ENCODE measurements at places on chromosomes 13 and 19.

- no peak for DNase-seq
Observed at GRCh38 chr13:37448153-37448552, 150.4 kb downstream of the POSTN start.

GRCh38 chr13:73261739-73262216 is 203.0 kb downstream of the KLF5 start:
- DNase-seq: no peak

DNA sequence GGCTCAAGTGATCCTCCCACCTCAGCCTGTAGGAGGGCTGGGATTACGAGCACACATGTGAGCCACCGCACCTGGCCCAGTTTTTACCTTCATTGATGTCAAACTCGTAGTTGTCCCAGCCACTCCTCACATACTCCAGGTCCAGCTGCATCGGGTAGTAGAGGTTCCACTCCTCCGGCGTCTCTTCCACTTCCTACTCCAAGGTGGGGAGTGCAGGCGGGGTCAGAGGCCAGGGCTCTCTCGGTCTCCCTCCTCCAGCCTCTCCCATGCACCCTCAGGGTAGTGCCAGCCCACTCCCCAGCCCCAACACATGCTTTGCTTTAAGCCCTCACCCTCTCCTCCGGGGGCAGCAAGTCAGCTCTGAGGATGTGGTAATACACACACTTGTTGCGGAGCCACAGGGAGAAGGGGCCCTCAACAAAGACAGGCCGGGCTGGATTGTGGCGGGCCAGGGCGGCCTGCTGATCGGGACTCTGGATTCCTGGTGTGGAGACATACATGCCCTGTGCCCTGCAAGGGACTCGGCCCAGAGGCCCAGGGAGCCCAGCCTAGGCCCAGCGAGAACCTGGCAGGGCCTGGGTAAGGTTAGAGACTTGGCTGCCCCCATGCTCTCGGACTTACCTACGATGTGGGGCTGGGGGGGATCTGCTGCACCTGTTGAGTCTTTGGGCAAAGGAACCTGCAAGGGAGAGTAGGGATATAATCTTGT is 1.9 kb upstream of the ZNF653 start:
- DNase-seq: no peak

DNA sequence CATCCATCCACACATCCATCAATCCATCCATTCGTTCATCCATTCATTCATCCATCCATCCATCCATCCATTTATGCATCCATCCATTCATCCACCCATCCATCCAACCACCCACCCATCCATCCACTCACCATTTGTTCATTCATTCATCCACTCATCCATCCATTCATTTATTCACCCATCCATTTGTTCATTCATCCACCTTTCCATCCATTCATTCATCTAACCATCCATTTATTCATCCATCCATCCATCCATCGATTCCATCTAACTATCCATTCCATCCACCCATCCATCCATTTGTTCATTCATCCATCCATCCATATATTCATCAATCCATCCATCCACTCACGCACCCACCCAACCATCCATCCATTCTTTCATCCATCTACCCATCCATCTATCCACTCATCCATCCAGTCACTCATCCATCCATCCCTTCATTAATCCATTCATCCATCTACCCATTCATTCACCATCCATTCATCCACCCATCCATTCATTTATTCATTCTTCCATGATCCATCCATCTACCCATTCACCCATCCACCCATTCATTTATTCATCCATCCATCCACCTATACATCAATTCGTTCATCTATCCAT is 225.0 kb downstream of the TUBA3C start:
- DNase-seq: no peak

DNA sequence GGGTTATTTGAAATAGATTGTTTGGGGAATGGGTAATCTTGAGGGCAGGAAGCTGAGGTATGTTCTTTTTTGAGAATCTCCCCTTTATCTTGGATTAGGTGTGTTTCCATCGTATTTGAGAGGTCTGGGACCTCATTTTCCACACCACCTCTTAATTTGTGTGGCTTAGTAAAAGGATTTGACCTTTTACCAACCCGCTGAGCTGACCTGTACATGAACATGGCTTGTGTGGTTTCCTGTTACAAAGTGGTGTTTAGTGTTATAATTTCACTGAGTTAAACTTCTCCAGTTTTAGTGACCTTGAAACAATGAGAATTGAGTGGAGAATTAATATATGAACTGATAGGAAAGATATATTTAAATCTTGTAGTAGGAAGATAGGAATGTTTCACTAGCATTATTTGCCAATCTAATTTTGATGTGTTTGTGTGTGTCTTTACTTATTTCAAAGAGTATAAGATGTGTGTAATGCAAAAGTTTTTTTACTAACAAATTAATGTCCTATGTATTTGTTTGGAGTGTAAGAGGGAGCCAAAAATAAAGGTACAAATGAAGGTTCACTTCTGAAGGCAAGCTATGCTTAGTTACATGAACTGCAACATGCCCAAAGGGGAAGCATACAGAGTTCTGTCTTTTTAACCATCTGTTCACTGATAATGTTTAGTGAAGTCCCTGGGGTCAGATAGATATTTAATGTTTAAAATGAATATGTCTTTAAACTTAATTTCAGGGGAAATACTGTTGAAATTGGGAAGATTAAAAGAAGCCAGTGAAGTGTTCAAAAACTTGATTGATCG is 17.1 kb downstream of the NAA16 start:
- DNase-seq: no peak

DNA sequence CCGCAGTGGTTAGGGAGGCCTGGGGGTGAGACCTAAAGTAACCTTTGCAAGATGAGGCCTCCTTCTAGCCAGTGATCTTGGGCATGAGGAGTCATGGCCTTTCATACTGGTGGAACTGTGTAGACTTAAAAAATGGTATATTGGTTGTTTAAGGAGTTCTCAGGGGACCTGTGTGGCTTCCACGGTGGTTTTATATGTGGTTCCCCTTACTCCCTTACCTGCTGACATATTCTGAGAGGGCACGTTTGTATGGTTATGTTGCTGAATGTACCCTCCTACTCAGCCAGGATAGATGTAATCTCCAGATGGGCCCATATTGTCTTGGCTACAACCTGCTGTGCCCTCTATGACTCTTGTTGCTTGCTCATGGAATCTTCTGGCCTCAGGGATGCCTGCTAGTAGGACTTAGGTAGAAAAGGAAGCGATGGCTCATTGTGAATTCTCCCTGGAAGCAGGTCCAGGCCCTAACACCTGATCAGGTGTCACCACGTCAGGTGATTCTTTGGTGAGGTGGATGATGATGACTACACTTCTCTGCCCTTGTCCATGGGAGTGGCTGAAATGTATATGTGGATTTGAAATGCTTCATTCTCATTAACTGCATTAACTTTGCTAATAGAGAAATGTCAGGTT is 1.8 kb downstream of the ZNF460 start:
- DNase-seq: no peak

GRCh38 chr13:114166381-114167131 is 12.5 kb upstream of the CFAP97D2 start:
- no peak for DNase-seq

DNA sequence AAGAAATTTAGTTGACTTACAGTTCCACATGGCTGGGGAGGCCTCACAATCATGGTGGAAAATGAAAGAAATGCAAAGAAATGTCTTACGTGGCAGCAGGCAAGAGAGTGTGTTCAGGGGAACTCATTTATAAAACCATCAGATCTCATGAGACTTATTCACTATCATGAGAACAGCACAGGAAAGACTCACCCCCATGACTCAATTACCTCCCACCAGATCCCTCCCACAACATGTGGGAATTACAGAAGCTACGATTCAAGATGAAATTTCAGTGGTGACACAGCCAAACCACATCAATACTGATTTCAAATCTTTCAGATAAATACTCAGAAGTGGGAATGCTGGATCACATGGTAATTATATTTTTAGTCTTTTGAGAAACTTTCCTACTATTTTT is 1357.9 kb downstream of the SLITRK5 start:
- peak; percentile 37 for DNase-seq

DNA sequence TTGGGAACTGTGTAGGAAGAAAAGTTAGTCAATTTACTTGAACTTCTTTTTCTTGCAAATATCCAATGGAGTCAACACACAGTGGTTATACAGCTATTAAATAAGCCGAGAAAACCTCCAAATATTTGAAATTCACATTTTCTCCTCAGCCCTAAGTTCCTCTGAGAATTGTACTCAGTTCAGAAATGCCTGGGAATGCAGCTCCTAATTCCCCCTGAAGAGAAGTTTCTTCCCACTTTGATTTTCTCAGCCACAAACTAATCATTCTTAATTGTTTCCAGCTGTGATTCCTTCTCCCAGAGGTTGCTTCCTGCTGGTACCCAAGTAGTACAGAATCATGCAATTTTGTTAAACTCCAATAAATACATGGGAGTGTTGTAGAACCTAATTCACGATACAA is 246.1 kb upstream of the MIR17HG start:
- no peak for DNase-seq

DNA sequence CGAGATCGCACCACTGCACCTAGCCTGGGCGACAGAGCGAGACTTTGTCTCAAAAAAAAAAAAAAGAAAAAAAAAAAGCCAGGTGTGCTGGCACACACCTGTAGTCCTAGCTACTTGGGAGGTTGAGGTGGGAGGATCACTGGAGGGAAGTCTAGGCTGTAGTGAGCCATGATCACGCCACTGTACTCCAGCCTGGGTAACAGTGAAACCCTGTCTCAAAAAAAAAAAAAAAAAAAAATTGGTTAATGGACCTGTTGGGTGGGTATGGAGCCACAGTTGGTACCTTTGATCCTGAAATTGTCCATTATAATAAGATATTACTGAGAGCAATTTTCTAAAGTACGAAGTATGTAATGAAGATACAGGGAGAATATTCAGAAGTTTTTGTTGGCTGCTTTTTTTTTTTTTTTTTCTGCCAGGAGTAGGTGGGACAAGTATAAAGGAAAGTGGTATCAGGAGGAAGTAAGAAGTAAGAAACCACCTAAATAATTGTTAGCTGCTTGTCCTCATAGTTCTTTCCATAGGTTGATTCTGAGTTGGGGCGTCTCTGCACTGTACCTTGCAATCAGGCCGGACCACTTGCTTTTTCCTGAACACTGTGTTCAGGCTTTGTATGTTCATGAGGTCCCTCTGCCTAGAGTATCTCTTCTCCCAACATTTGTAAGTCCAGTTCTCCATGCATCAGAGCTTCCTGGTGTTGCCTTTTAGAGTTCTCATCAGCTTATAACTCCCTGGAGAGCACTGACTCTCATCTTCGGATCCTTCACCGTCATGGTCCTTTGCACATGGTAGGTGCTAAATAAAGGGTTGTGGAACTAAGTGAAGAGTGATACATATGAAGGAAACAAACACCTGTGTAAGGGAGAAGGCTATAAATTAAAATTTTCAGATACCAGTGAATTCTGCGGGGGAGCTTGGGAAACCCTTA is 31.7 kb downstream of the ARHGAP35 start:
- DNase-seq: no peak

DNA sequence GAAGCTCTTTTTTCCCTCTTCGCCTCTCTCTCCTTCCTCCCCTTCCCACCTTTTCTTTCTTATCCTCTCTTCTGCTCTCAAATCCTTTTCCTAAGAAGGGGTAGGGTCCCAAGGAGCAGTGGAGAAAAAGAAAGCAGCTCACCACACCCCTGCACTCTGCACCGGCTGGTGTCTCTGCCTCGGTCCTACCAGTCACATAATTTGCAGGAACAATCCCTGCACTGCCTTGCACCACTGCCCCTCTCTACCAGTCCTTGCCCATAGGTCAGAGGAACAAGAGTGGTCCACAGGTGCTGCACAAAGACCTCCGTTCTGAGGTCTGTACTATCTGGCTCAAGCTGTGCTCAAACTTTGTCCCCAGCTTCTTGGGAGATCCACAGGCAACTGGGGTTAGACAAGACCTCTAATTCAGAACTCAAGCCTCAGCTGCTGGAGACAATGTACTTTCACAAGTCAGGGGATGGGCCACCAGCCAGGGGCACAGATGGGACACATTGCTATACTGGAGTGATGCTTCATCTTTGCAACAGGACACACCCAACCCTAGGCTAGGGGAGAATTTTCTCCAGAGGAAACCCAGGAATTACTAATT is 125.4 kb upstream of the ZNF507 start:
- DNase-seq: no peak

DNA sequence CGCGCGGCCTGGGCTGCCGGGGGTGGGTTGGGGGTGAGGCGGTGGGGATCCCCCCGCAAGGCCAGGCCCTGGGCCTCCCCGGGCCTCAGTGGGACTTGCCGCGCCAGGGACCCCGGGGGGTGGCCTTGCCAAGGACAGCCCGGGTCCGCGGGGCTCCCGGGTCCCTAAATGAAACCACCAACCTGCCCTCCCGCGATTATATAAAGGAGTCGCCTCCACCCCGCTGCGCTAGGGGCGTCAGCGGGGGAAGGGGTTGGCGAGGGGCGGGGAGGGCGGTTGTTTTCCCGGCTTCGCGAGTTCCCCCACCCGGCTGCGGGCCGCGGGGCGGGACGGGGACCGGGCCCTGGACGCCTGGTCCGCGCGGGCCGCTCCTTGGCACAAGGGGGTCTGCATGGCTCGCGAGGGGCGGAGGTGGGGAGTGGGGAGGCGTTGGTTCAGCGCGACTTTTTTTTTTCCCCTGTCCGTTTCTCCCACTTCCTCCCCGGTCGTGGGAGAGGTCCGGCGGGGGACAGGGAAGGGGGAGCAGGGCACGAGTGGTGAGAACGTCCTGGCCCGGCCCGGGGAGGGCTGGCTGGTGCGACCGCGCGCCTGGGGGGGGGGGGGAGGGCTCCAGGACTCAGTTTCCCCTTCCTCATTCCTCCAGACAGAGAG is 822 bp upstream of the ZBTB7A start:
- no peak for DNase-seq

DNA sequence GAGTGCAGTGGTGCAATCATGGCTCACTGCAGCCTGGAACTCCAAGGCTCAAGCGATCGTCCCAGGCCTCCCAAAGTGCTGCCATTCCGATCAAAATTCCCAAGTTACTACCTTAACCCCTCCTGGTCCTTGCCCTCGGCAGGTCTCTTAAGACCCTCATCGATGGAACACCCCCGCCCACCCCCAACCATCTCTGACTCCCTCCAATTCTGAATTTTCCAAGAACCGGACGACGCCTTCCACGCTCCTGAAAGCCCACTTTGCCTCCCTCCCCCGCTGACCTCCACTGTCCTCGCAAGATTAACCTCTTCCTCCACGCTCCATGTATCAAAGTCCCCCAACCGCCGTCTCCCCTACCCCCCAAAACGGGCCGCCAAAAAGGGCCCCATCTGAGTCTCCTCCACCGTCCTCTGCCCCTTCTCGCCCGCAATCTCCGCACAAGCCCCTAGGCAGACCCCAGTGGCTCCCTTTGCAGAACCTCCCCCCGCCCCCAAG is 539 bp downstream of the DAPK3 start:
- no peak for DNase-seq

GRCh38 chr13:84609716-84610115 is 727.4 kb upstream of the SLITRK1 start:
- DNase-seq: no peak

DNA sequence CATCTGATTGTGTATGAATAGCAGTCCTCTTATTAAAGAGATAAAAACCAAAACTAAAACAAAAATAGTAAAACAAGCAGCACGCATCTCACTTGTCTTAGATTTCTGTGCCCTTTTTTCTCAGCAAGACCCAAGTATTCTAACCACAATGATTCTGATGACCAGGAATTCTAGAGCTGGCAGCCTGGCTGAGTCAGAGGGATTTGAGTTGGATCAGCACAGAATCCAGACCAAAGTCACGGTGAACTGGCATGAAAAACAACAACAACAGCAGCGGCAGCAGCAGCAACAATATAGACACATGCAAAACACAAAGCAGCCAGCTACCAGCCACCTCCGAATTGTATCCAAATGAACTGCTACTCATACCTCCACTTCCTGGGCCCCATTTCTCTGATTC is 360.5 kb downstream of the KCNRG start:
- DNase-seq: no peak

- DNase-seq: no peak
Observed at GRCh38 chr19:7909471-7910067, 5.1 kb upstream of the TGFBR3L start.

- no peak for DNase-seq
Observed at GRCh38 chr13:104105418-104106355, 1039.5 kb upstream of the SLC10A2 start.
